ENCODE measurements at places on chromosomes 12 and 14.

DNA sequence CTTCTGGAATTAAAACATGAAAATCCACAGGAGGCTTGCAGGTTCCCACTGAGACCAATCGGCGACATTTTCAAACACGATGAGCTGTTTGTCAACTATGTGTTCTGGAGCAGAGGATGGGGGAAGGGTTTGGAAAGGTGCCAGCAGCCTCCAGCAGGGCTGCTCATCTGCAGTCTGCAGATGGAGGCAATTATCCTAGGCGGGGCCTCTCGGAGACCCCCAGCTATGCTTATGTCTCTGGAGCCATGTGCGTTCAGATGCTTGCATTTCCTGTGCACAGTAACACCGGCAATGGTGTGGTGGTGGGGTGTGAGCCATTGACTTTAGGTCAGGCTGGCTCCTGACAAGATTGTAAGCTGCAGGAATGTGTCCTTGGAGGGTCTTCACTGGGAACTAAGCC, 51.7 kb downstream of the RPH3A start:
- no peak for DNase-seq

DNA sequence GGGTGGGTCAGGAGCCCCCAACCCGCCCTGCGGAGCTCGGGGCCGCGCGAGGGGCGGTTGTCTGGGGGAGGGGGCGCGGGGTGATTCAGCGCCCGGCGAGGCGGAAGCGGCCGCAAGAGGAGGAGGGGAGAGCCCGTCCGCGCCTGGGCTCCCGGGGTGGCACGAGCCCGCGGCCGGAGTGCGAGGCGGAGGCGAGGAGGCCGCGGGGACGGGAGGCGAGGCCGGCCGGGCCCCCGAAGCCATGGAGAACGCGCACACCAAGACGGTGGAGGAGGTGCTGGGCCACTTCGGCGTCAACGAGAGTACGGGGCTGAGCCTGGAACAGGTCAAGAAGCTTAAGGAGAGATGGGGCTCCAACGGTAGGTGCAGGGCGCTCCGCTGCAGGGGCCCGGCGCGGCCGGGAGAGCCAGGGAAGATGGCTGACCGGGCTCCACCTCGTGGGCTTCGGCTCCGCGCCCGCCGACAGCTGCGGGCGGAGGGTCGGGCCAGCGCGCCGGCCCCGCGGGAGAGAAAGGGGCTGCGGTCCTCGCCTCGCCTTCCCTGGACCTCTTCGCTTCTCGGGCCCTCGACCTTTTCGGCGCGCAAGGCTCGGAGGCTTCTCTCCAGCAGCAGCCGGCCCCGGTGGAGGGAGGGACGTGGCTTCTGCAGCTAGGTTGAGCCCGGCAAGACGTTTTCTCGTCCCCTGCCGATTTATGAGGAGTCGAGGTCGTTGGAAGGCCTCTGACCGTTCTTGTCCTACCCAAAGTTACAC, 677 bp downstream of the ATP2A2 start:
- DNase-seq = no peak

DNA sequence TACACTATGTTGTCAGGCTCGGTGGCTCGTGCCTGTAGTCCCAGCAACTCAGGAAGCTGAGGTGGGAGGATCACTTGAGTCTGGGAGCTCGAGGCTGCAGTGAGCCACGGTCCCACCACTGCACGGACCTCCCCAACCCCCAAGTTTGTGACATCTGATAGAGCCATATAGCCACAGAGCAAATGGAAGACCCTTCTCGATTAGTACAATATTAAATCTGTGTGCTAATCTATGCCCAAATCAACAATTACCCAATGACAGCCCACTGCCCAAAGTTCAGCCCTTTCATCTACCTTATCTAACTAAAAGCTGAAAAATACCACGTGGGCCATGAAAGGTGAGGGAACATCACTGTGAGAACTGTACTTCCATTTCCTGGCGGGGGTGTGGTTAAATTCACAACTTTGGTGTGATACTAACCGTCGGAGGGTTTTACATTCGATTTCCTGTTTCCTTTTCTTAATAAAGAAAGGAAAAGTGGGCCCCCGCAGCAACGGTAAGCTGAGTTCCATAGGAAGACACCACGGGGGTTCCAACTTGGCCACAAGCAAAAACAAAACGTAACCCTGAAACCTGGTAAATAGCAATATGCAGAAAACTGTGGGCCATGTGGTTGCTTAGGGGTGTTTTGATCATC, 31.2 kb upstream of the FOS start:
- no peak for DNase-seq

DNA sequence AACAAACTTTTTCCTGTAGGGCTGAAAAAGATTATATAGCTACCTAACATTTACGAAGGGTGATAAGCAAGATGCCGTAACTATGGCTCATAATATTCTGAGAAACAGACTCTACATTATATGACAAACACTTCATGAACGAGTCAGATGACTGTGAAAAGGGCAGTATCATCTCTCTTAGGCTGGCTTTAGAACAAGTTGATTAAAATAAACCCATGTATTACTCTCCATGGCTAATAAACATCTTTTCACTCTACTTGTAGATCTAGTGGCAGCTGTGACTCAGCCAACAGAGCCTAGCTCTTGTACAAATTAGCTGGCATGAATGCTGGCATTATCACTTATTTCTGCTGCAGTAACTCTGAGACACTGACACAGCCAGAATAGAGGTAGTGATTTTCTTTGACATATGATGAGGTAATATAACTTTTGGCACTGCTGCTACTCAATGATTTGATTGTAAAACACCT, 47.1 kb downstream of the SLC2A13 start:
- no peak for DNase-seq

DNA sequence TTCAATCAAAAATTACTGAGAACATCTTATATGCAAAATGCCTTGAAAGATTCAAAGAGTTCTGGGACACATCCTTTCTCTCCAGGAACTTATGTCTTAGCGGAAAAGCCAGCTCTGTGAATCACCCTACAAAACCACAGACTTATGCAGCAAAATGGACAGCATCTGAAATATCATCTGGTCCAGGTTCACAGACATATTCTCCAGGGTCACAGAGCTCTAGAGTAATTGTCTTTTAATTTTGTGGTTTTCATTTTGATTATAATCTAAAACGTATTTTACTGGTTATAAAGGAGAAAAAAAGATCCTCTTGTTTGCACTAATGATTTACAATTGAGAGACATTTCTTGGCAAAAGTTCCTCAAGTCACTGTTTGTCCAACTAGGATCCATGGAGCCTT, 246.2 kb downstream of the MSRB3 start:
- DNase-seq = peak; percentile 35

GRCh38 chr12:2825132-2825531, 9.7 kb downstream of the NRIP2 start:
- DNase-seq = no peak

- no peak for DNase-seq
Measured at GRCh38 chr12:12562016-12562483, 613 bp downstream of the DUSP16 start.

- DNase-seq = no peak
Measured at GRCh38 chr14:92510972-92511371, 2.6 kb upstream of the RIN3 start.

DNA sequence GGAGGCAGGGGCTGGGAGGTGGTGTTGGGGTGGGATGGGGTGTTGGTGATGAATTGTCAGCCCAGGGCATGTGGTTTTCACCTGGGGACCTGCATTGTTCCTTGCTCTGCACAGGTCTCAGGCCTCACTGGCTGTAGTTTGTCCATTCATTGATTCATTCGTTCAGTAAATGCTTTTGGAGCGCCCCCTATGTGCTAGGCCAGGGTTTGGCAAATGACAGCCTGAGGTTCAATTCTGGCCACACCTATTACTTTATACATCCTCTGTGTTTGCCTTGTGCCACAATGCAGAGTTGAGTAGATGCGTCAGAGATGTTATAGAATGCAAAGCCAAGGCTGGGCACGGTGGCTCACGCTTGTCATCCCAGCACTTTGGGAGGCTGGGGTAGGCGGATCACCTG, 4.7 kb downstream of the ADCK1 start:
- DNase-seq = peak; percentile 13

DNA sequence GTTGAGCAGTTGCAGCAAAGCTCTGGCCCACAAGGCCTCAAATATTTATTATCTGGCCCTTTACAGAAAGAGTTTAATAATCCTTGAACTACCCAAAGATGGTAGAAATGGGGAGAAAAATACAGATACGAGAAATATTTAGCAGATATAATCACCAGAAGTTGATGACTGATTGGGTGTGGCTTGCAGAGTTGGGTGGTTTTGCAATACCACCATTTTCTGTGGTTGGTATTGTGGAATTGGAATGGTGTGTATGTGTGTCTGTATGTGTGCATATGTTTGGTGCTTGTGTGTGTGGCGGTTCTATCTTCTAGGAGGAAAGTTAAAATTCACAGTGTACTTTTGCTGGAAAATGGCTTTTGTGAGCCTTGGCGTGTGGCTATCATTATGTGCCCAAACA, 85.4 kb upstream of the MANSC4 start:
- no peak for DNase-seq

DNA sequence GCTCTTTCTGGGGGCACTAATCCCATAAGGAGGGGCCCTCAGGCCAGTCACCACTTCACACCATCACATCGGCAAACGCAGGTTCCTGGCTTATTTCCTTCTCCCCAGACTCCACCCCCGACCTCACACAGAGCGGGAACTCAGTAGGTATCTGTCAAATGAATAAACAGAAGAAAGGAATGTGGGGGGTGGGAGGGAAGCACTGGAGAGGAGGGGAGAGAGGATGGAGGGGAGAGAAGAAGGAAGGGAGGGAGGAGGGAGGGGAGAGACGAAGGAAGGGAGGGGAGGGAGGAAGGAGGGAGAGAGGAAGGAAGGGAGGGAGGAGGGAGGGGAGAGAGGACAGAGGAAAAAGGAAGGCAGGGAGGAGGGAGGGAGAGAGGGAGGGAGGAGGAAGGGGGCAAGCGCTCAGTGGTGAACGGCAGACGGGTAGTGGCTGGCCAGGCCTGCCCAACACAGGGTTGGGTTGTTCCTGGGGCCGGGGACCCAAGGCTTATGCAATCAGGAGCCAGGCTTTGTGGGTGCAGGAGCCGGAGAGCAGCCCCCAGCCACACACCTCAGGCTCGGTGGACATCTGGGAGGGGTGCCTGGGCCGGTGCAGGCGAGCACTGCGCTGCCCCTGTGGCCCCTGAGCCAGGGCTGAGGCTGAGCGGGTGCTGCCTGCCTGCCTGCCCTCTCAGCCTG, 52.6 kb upstream of the FBRSL1 start:
- DNase-seq = no peak

DNA sequence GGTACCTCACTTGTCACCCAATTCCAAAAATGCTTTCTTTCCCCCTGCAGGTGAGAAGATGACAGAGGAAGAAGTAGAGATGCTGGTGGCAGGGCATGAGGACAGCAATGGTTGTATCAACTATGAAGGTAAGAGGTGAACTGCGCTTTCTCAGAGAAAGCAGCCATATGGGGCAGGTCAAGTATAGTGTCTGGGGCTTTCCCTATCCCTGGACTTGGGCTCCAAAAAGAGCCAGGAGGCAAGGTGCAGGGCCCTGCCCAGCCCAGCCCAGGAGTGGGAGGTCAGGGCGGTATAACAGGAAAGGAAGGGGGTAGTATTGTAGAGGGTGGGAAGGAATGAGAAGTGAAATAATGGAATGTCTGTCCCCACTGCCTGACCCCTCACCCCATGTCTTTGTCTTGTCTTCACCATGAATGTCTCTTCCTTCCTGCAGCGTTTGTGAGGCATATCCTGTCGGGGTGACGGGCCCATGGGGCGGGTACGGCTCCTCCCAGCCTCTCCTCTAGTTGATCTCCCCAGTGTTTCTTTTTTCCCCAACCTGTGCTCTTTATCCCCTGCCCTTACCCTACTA, 2.1 kb downstream of the MYL6 start:
- DNase-seq = no peak

- DNase-seq = no peak
Measured at GRCh38 chr14:95062946-95063345, 94.4 kb downstream of the DICER1 start.

GRCh38 chr14:104138098-104138717, at the start of gene KIF26A:
Gene KIF26A (plus strand): TSS chr14:104138587. CDS start chr14:104138723, 136 bp downstream.
- DNase-seq = peak; percentile 61
